ENCODE measurements at places on chromosomes 2 and 18. TPM values are rescaled to one million over a fixed set of nuclear protein-coding genes. Genes with fewer than 3 reads are reported as not detected.

HOXD13 gene
- total RNA-seq = not detected

NEU2 gene
- not detected for total RNA-seq

GALNT14 gene
- 0.56 TPM for total RNA-seq

ANKRD39 gene
- 15.9 TPM for total RNA-seq

TBR1 gene
- total RNA-seq = under 0.01 TPM

TMSB10 gene
- 9,695 TPM for total RNA-seq

MAP3K19 gene
- not detected for total RNA-seq

KIF1A gene
- total RNA-seq = 2.7 TPM

SERPINB10 gene
- total RNA-seq = not detected

BOLL gene
- total RNA-seq = 0.08 TPM

TXNDC2 gene
- 0.64 TPM for total RNA-seq

CHRNG gene
- total RNA-seq = 3.3 TPM

CYBRD1 gene
- 37.9 TPM for total RNA-seq

UGT1A3 gene
- total RNA-seq = not detected

MALL gene
- 1.6 TPM for total RNA-seq

C1QL2 gene
- total RNA-seq = not detected

MC4R gene
- not detected for total RNA-seq

USP14 gene
- total RNA-seq = 27.6 TPM

ASXL3 gene
- total RNA-seq = 2.2 TPM

SOX11 gene
- total RNA-seq = 21.8 TPM

TTC21B gene
- 25.1 TPM for total RNA-seq

LYPD6 gene
- total RNA-seq = not detected
